ENCODE measurements at places on chromosomes 12 and 14.

DNA sequence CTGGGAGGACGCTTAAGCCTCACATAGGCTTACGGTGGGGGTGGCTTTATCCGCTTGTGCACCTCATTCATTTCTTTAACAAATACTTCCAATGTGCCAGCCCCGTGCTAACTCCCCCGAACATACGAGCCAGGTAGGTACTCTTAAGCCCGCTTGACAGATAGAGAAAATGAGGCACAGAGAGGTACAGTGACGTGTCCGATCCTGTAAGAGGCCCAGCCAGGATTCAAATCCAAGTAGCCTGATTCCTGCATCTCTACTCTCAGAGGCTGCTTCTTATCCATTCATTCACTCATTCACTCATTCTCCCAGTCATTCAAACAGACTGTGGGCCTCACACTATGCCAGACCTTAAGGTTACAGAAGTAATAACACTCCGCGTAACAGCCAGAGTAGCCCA lies 477 bp downstream of the OAS3 start:
- DNase-seq, result no peak

- no peak for DNase-seq
These were observed 870.6 kb downstream of the TMEM121 start for GRCh38 chr14:106396999-106397398.

DNA sequence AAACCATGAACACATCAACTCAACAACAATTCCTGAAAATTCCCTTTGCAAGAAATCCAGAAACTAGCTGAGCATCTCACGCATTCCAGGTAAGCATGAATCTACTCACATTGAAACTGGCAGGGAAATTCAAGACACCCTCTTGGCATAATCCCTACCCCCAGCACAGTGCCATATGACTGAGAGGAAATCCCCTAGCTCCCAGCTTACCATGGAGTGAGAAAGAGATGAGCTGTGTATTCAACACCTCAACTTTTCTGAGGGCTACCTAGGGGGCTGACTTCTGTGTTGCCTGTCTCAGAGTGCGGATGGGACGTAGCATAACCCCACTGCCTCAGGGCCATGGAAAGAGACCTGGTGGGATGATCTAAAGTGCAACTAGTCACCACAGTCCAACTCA lies 37.7 kb upstream of the GPR132 start:
- no peak for DNase-seq

DNA sequence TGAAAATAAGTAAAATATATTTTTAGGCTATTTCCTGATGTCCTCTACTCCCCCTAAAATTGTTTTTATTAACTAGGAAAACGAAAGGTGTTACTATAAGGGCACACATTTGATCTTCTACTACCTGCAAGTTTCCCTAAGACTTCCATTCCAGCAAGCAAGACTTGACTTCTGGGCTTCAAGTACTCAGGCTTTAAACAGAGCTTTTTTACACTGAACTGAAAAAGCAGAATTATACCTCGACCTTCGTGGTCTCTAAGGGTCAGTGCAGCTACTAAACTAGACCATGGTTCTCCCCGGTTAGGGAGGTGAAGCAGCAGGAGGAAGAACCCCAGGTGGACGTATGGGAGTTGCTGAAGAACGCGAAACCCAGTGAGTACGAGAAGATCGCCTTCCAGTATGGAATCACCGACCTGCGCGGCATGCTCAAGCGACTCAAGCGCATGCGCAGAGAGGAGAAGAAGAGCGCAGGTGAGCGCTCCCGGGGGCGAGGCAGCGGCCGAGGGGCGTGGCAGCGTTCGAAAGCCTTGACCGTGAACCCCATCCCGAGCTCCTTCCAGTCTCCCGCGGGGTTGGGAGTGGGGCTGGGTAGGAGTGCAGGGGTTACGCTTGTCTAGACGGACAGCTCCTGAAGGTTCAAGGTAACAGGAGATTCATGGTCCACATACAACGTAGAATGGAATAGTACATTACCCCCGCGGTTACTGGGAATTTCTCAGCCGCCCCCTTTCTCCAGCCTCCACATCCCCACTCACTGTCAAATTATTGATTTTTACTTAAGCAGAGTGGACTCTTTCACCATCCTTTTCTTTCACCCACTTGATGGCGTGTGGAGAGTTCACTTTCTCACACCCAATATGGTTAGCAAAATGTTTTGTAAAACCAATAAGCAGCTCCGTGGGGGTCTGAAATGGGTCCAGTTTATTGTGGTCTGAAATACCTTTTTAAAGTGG lies 47.6 kb downstream of the MYBPC1 start:
- DNase-seq, result no peak
